ENCODE measurements at places on chromosomes 5 and 9.

DNA sequence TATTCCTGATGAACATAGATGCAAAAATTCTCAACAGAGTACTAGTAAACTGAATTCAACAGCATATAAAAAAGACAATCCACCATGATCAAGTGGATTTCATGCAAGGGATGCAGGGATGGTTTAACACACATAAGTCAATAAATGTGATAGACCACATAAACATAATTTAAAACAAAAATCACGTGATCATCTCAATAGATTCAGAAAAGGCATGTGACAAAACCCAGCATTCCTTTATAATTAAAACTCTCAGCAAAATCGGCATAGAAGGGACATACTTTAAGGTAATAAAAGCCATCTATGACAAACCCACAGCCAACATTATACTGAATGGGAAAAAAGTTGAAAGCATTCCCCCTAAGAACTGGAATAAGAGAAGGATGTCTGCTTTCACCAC lies 166.9 kb upstream of the TRIM32 start:
- no peak for DNase-seq

- DNase-seq, result no peak
Observed at GRCh38 chr5:67679184-67679841, 482.7 kb upstream of the CD180 start.

DNA sequence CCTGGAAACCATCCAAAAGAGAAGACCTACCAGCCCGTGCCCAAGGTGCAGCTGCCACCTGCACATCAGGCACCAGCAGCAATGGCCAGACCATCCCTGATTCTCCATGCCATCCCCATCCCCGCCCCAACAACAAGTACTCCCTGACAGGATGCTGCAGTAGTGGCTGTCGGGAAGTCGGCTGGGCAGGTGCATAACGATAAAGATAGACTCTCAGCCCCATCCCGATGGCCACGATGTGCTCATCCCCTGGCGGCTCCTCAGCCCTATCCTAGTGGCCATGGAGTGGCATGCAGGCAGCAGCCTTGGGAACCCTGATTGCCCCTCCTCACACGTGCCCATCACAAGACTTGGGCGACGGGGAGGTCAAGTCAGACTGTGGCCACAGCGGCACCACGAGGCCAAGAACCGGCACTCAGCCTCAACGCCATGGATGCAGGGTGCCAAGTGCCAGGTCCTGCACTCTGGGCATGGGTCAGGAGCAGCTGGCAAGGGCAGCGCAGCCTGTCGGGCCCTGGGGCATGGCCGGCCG lies 368.8 kb upstream of the SPATA31A5 start:
- DNase-seq, result no peak

DNA sequence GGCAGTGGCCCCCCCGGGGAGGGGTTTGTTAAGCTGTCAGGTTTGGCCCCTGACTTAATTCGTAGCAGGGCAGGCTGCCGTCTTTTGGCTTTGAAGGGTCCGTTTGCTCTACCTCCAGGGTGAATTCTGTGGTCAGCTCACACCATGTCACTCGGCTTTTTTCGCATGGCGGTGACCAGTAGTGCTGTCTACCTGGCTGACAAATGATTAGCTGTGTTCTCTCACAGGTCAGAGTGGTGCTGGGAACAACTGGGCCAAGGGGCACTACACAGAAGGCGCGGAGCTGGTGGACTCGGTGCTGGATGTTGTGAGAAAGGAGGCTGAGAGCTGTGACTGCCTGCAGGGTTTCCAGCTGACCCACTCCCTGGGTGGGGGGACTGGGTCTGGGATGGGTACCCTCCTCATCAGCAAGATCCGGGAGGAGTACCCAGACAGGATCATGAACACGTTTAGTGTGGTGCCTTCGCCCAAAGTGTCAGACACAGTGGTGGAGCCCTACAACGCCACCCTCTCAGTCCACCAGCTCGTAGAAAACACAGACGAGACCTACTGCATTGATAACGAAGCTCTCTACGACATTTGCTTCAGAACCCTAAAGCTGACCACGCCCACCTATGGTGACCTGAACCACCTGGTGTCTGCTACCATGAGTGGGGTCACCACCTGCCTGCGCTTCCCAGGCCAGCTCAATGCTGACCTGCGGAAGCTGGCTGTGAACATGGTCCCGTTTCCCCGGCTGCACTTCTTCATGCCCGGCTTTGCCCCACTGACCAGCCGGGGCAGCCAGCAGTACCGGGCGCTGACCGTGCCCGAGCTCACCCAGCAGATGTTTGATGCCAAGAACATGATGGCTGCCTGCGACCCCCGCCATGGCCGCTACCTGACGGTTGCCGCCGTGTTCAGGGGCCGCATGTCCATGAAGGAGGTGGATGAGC lies 1.4 kb downstream of the TUBB4B start:
- no peak for DNase-seq

- no peak for DNase-seq
Observed at GRCh38 chr5:89695371-89695770, 714.2 kb downstream of the CETN3 start.

DNA sequence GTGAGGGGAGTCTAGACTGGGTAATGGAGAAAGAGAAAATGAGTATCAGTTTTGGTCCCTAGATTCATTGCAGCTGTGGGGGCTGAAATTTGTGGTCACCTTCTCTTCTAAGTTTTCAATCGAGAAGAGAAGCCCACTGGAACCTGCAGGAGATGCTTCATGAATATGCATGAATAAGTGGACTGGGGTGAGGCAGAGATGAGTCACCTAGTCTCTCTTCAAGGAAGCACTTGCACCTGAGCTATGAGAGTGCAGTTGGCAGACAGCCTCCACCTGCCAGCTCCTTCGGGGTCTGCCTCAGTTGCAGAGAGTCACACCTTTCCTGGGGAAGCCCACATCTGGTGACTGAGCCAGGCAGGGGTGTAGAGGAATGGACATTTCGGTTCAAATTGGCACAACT lies 69.1 kb downstream of the ZNF366 start:
- DNase-seq, result no peak
